GM23338 (cell line): ENCODE measurements at places on chromosomes 1 and 21.

GRCh38 chr1:208192995-208193394, 51.2 kb downstream of the PLXNA2 start:
- no peak for DNase-seq

- DNase-seq, result no peak
Observed at GRCh38 chr1:224047538-224047937, 66.4 kb upstream of the FBXO28 start.

DNA sequence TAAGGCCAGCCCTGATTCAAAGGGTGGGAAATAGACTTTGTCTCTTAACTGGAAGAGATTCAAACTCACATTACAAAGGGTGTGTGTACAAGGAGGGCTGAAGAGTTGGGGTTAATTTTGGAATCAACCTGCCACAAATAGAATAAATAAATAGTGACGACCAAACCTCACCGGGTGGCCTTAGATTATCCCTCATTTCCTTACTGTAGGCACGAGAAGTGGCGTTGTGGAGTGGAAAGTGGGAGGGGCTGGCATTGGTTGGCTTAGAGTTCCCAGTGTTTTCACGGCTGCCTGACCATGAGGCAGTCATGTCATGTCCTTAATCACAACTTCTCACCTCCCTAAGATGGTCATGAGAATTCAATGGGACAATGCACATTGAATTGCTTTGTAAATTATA, 21.3 kb upstream of the RUNX1 start:
- no peak for DNase-seq

GRCh38 chr1:168291222-168291837, 10.7 kb downstream of the TBX19 start:
- DNase-seq, result no peak

DNA sequence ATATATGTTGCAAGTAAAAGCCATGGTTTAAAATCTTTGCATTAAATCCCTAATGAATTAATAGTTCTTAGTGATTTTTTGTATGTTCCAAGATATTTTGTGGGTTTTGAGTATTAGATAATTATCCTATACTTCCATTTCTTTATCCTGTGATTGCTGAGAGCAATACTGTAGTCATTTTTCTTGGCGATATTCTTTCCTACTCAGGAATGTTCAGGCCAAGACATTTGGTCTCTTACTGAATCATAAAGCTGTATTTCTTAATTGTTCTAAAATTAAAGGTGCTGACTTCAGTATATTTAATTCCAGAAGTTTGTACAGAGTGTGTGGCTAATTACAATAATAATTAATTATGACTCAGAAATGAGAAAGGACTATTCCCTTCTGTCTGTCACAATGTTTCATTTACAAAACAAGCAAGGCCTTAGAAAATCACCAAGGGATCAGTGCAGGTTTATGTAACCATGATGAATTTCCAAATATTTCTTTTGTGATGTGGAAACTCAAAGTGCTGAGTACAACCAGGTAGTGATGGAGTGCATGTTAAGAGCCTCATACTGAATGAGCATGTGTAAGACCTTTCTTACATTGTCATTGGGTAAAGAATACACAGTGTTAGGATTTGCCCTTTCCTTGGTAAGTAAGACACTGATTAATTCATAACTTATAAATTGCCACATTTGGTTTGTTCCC, 161.2 kb downstream of the HMCN1 start:
- no peak for DNase-seq

GRCh38 chr1:16903458-16903796, 7.6 kb downstream of the RNU1-2 start:
- DNase-seq, result no peak

GRCh38 chr21:17658931-17659330, 46.2 kb upstream of the BTG3 start:
- no peak for DNase-seq

GRCh38 chr1:203627851-203628200, 1.2 kb downstream of the ATP2B4 start:
- DNase-seq, result no peak

DNA sequence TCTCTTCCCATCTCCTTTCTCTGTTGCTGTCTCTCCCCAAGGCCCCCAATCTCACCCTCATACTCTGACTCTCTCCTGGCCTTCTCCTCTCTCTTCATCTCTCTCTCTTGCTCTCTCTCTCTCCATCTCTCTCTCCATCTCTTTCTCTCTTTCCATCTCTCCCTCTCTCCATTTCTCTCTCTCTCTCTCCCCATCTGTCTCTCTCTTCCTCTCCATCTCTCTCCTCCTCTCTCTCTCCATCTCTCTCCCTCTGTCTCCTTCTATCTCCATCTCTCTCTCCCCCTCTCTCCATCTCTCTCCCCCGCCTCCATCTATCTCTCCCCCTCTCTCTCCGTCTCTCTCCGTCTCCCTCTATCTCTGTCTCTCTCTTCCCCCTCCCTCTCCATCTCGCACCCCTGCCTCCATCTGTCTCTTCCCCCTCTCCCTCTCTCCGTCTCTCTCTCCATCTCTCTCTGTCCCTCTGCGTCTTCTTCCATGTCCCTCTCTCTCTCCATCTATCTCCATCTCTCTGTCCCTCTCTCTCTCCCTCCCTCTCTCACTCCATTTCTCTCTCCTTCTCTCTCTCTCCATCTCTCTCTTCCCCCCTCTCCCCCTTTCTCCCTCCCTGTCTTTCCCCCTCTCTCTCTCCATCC, 16.0 kb upstream of the EPHA8 start:
- no peak for DNase-seq

DNA sequence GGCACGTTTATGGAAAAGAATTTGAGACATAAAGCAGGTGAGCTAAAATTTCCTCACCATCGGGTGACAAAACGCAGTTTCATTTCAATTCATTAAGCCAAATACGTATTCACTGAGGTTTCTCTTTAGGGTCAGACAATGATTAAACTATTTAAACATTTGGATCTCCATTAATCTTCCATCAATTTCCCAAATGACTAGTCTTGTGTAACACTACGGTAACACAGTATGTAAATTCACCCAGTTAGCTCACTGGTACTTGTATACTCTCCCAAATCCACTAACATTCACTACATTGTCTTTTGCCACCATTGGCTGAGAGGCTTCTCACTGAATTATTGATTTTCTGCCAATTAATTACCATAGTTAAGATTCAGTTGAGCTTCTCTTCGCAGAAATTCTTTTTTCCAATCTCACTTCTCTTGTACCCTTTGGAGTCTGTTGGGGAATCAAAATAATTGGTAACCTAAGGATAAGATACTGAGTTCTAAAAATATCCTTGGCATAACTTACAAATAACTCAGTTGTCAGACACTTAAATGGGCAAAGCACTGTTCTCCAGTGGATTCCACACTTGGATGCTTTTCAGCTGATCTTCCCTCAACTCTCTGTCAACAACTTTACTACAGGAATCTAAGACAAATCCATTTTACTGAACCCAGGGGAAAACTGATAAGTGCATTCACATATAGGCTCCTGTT, 40.7 kb downstream of the SIPA1L2 start:
- no peak for DNase-seq

GRCh38 chr1:41599912-41600311, 115.4 kb upstream of the EDN2 start:
- DNase-seq, result peak; percentile 66

DNA sequence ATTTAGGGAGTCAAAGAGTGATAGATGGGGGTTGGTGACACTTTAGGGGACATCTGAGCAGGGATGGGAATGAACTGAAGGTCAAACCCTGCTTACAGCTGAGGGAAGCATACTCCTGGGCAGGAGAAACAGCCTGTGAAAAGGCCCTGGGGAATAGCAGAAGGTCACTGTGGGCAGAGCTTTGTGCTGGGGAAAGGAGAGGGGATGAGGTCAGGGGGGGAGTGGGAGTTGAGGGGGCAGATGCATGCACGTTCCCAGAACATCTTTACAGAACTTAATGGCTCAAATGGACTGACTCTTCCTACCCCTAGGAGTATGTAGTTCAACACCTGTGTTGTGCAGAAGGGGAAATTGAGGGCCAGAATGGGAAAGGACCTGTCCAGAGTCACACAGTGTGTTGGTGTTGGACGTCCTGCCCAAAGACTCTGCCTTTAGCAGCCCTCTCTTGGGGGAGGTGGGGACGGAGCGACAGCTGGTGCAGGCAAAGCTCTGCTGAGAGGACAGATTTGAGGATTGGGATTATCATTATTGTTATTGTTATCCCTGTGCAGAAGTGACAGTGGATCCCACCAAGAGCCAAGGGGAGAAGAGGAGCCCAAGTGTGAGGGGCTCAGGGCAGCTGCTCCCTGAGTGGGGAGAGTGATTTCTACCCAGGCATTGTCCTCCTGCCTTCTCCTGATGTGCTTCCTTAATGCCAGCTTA, 116.5 kb downstream of the PTPRU start:
- no peak for DNase-seq

GRCh38 chr1:164777518-164777917, 218.5 kb downstream of the PBX1 start:
- DNase-seq, result no peak

DNA sequence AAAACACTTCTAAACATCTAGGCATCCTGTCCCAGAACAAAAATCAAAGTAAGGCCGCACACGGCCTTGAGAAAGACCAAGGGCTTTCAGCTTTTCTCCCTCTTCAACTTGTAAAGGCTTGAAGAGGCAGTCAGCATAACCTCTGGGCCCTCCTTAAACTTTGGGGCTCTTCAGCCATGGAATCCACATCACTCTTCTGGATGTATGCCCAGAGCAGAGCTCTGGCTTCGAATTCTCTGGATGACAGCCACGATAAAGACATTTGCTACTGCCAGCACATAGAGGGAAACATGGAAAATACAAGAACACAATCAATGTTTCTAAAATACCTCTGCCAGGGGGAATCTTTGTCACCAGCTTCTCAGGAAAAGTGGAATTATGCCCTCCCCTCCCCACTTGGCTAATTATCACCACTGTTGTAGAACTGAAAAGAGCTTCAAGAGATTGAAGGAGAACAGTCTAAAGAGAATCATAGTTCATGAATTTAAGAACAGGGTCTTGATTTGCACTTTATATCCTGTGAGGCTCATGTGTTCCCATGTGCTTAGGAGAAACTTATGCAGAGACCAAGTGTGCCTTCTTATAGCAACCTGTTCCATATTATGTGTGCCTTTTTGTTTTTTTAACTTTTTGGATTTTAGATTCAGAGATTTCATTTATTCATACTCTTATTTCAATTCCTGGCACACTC, 39.0 kb upstream of the DPT start:
- no peak for DNase-seq

- no peak for DNase-seq
Observed at GRCh38 chr1:86429835-86430234, 5.9 kb downstream of the CLCA2 start.

DNA sequence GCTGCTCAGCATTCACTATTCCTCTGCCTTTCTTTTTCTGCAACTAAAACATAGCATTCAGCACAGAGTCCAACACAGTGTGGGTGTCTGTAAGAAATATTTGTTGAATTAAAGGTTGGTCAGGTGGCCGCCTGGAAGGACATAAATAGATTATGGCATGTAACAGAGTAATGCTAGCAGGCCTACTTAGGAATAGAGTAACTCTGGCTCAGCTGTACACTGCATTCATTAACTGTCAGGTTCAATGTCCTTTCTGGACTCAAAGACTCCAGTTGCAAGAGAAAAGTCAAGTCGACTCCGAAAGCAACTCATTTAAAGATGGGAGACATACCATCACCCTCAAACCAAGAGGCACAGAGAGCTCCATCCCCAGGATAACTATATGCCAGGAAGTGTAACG, 116.0 kb downstream of the LMX1A start:
- DNase-seq, result no peak

DNA sequence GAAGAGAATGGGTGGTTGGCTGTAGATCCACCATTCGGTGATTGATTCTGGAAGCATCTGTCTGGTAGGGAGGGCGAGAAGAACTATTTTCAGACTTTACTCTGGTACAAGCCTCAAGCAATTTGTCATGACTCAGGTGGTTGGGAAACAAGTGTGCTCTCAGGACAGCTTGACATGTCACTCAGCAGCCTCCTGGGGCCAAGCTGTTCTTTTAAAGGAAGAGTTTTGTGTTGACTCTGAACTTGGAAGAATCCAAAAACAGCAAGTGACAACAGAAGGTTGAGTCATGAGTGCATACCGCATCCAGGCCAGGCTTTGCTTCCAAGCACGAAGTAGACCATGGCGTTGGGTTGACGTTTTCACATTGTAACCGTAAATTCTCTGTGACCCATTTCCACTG, 65.9 kb downstream of the CLIC6 start:
- DNase-seq, result no peak

DNA sequence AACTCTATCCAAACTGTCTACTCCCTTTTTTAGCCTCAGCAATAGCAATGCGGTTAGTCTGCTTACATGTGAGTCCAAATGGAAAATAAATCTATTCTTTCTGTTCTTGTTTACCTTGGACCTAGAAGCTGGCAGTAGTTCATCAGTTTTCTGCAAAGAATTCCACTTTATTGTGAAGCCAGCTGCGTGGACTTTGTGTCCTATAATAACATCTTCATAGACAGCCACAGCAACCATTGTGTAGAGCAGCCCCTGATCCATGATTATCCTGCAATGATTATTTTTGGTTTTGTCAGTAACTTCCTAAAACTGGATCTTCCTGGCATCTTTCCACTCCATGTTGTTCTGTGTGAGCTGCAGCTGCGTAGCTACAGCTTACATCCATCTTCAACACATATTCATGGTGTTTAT, 408.7 kb downstream of the NUF2 start:
- no peak for DNase-seq

DNA sequence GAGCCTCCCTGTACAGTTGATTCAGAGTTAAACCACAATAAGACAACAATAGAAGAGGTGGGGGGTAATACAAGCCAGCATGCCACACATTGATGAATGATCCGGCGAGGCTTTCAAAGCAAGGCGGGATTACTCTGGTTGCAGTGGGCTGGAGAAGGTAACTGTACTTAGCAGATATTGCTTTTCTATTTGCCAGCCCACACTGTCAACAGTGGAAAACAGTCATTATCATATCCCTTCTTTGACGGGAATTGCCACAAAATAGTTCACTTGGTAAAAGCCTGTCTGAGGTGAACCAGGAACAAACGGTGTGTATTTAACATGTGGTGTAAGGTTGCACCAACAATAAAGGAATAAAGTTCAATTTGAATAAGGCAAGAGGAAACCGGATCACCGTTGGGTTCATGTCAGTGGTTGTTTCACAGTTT, 5.8 kb upstream of the KCNJ15 start:
- peak; percentile 9 for DNase-seq

DNA sequence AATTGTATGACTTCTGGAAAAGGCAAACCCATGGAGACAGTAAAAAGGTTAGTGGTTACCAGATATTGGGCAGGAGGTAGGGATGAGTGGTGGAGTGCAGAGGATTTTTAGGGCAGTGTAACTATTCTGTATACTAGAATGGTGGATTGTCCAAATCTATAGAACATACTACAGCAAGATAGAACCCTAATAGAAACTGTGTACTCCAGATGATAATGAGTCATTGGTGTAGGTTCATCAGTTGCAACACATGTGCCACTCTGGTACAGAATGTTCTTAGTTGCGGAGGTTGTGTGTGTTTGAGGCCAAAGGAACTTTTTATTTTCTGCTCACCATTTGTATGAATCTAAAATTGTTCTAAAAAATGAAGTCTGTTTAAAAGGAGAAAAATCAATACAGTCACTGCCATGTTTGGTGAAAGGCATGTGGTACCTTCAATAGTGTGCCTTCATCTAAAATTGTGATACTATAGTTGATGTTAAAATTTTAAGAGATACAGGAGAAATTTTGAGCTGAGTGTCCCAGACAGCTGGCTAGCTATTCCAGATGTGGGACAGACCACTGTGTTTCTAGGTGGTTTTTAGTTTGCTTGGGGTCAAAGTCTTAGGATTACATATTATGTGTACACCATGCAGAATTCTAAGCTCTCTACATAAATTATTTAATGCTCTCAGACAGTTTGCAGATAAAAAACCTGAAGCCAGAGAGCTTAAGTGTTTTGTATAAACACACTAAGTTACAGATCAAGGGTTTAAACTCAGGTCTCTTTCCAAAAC, 150.5 kb downstream of the RPS6KC1 start:
- no peak for DNase-seq
